ENCODE measurements at places on chromosomes 12 and 14. TPM values are rescaled to one million over a fixed set of nuclear protein-coding genes. Genes with fewer than 3 reads are reported as not detected.

Gene DHRS2
- total RNA-seq, result under 0.01 TPM

Gene LUM
- 31.9 TPM for total RNA-seq

GRCh38 chr12:12540261-12541013 is 22.2 kb downstream of the DUSP16 start:
- no peak for DNase-seq

DNA sequence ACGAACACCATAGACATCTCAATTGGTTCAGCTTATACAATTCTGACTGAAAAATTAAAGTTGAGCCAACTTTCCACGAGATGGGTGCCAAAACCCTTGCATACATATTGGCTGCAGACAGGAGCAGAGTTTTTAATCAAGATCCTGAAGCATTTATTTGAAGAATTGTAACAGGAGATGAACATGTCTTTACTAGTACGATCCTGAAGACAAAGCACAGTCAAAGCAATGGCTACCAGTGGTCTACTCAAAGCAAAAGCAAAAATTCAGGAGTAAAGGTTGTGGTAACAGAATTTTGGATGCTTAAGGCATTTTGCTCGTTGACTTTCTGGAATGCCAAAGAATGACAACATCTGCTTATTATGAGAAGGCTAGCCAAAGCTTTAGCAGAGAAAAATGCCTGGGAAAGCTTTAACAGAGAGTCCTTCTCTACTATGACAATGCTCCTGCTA is 20.7 kb downstream of the ZDHHC17 start:
- DNase-seq, result peak; percentile 7

- DNase-seq, result peak; percentile 88
Observed at GRCh38 chr12:49750027-49750995, 9.0 kb downstream of the TMBIM6 start.

DNA sequence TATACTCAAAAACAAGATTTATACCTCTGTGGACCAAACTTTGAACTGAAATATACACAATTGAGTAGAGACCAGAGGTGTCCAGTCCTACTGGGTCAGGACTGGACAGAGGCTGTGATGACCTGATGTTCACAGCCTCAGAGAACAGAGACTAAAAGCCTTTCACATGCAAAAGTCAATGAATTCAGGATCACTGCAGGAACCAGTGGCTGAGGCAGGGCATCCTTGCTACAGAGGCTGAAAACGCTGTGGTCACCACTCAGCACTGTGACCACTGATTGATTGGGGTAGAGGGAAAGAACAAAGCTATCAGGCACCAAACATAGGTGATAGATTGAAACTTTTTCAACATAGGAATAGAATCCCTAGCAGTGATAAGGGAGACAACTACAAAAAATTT is 25.1 kb downstream of the GRIP1 start:
- no peak for DNase-seq

- DNase-seq, result no peak
Observed at GRCh38 chr14:24852312-24853060, 197.5 kb downstream of the STXBP6 start.
